ENCODE measurements at places on chromosomes 2 and 18.

DNA sequence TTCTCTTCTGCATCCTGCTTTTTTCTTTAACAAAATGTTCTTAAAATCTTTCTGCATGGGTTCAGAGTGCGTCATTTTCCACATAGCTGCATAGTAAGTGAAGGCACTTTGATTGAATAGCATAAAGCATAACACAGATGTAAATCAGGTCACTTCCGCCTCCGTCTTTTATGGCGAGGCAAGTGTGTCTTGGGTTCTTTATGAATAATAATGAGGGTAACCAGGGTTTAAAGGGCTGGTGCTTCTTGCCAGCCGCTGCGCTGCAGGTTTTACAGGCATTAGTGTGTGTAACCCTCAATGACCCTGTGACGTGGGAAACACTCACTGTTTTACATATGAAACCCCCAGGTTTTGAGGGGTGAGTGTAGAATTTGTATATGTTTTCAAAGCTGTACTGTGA, 164.2 kb downstream of the MYT1L start:
- no peak for DNase-seq

- no peak for DNase-seq
These were observed 17.6 kb upstream of the ADI1 start for GRCh38 chr2:3536682-3537632.

GRCh38 chr2:127164761-127165538, 55.1 kb downstream of the CYP27C1 start:
- DNase-seq = no peak

- no peak for DNase-seq
These were observed 268.4 kb downstream of the GPD2 start for GRCh38 chr2:156704617-156705016.

DNA sequence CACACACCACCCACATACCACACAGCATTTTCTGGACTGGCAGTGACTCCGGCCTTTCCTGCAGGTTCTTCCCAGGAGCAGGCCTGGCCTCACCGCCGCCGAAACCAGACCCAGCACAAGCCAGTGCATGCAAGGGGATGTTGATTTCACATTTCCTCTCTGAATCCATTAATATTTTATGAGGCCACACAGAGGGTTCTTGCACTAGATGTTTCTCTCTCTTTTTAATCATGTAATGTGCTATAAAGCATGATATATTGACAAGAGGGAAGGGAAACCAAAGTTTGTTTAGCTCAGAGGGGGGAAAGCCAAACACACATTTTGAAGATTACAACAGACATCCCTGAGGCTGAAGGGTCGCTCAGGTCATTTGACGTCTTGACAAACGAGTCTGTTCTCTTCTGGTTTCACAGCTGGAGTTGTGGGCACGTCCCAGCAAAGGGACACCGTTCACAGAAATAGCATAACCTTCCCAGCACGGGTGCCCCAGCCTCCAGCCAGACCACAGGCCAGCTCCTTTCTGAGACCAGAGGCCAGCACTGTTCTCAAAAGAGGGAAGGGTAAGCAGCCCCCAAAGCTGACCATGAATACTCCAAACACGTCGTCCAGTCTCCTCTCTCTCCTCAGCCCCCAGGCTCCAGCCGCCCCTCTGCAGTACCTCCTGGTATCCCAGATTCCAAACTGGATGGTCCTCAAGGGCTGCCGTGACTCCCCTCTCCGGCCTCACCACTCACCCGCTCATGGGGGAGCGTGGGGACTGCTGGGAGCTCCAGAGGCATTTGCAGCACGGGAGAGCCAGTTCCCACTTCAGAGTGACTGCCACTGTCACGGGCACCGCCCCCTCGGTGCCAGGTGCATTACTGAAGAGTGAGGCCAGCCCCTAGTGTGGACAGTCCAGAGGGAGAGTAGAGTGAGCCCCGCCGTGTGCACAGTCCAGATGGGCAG, 340.3 kb upstream of the SALL3 start:
- DNase-seq = no peak

- no peak for DNase-seq
These were observed 23.9 kb downstream of the PMAIP1 start for GRCh38 chr18:59923539-59924196.

DNA sequence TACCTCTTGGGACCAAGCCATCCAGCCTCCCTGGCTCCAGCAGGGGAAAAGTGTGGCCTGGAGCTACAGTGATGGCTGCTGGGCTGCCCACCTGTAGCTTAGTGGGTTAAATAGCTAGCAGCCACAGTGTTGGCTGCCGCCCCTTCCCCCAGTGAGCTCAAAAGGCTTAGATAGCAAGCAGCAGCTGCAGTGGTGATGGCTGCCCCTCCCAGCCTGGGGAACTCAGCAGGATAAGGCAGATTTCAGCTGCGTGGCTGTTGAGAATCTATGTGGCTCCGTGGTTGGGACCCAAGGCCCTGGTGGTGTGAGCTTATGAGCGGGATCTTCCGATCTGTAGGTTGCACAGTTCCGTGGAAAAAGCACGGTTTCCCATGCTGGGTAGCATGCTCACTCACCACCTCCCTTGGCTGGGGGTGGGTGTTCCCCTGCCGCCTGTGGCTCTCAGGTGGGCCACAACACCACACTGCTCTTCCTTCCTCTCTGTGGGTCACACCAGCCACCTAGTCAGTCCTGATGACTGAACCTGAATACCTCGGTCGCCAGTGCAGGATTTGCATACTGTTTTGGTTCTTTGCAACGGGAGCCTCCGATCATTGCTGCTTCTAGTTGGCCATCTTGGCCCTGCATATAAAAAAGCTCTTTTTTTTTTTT, 946.5 kb upstream of the FAM98A start:
- no peak for DNase-seq

GRCh38 chr2:220273082-220273481, 645.7 kb downstream of the SLC4A3 start:
- no peak for DNase-seq

DNA sequence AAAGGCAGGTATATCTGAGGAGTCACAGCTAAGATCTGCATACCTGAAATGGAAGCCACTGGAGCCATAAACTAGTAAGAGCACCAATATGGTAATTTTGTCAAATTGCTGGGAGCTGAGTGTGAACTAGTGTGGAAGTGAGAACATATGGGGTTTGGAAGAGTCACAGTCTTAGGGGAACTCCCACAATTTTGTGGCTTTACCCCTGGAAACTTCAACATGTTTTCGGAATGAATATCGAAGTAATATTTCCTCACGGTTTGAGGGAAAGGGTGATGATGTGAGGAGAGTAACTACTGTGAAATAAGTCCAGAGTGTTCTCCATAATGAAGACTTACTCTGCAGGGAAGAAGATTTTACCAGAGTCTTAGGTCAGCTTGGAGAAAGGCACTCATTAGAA, 565.9 kb downstream of the RIT2 start:
- DNase-seq = no peak

- DNase-seq = no peak
These were observed 631.0 kb downstream of the IRS1 start for GRCh38 chr2:226168496-226169160.

DNA sequence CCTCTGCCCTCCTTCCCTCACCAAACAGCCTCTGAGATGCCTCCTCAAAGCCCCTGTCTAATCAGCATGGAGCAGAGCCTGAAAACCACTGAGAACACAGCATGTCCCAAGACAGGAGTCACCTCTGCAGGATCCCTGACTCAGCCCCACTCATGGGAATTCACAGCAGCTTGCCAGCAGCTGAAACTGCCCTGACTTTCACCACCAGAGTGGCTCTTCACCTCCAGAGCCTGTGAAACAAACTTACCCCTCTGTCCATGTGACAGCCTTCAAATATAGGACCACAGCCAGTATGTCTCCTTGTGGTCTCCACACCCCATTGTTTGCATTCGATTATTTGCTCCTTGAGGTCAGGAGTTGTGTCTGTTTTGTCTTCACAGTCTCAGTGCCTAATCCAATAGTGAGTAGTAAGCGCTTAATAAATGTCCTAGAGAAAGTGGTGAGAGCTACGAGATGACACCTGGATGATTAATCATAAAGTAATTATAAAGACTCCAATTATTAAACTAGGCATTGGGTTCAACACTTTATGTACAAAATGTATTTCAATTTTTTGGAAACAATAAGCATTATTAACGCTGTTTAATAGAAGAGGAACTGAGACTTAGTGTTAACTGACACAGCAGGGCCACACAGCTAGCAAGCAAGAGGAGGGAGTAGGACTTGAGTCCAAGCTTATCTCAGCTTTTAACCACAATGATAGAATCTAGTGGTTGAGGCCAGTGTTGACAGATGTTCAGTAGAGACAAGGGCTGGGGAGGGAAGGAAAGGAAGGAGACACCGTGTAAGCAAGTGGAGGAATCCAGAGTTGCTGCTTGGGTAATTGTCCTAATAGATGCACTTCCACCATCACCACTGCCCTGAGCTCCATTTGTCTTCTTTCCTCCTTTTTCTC, 358.7 kb upstream of the TNP1 start:
- DNase-seq = peak; percentile 74

- no peak for DNase-seq
These were observed 1040.3 kb downstream of the SOCS6 start for GRCh38 chr18:71329114-71329513.

DNA sequence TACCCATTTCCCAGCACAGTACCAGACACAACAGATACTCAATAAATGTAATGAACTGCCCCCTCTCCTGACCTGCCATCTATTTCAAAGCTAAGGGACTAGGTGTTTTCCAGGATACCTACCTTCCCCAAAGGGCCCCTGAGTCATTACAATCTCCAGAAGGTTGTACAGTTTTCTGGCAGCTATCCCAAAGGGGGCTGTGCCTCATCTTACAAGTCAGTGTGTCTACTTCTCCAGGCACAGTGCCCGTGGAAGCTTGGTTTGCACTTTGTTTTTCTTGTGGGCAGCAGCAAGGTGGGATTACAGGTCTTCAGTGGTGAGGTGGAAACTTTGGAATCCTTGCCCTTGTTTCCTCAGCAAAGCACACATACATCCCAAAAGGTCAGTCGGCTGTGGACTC, 62.8 kb upstream of the CYP26B1 start:
- no peak for DNase-seq

DNA sequence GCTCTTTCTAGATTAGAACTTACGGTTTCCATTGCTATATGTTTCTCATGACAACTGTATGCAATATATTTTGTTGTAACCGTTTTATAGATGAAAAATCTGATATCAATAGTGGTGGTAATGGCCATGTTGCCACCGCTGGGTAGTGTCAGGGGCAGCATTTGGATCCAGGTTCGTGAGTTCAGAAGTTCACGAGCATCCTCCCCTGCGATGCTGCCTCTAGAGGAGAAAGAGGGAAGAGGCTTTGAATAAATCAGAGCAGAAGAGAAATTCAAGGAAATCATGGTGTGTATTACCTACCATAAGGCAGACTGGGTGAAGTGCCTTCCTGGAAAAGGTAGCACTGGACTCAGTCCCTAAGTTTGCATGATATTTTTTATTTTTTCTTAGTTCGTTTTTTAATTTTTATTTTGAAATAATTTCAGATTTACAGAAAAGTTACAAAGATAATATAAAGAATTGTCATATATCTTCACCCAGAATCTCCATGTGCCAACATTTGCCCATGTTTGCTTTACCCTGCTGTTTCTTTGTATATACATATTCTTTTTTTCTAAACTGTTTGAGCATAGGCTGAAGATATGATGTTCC, 3.3 kb upstream of the ZBTB7C start:
- DNase-seq = no peak

DNA sequence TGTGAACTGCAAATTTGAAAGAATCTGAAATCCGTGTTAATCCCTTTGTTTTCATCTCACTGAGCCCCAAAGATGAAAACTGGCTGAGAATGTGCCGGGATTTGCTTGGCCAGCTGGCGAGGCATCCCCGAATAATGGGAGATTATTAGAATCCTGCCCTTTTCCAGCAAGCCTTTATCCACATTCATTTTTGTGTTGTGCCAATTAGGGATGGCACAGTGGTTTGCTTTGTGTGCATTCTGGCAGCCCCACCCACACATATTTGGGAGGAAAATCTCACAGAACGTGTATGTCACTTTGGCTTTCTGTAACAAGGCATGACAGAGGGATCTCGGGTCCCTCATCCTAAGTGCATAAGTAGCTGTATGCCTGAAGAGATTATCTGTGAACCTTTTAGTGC, 405.8 kb upstream of the FAM98A start:
- no peak for DNase-seq

- no peak for DNase-seq
These were observed 225.8 kb downstream of the SEPTIN10 start for GRCh38 chr2:109387778-109388469.

GRCh38 chr18:75836516-75836915, 409.0 kb upstream of the SMIM21 start:
- no peak for DNase-seq

DNA sequence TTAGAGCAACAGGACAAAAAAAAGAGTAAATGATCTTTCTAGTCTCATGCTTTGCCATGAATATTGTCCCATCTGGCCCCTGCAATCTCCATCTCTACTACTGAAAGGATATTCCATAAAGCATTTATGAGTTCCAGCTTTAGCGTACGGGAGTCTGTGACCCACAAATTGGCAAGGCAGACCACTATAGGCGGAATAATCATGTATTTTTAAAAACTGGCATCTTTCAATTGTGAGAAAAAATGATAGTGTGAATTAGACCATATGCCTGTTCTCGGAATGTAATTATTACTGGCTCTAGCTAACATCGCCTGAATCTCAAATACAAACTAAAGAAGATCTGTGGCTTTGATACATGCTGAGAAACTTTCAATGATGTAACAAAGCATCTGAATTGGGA, 738.1 kb upstream of the NXPH2 start:
- DNase-seq = no peak

- DNase-seq = no peak
These were observed 43.2 kb upstream of the YWHAQ start for GRCh38 chr2:9673914-9674481.

GRCh38 chr18:54480616-54481015, 110.4 kb upstream of the DYNAP start:
- no peak for DNase-seq

DNA sequence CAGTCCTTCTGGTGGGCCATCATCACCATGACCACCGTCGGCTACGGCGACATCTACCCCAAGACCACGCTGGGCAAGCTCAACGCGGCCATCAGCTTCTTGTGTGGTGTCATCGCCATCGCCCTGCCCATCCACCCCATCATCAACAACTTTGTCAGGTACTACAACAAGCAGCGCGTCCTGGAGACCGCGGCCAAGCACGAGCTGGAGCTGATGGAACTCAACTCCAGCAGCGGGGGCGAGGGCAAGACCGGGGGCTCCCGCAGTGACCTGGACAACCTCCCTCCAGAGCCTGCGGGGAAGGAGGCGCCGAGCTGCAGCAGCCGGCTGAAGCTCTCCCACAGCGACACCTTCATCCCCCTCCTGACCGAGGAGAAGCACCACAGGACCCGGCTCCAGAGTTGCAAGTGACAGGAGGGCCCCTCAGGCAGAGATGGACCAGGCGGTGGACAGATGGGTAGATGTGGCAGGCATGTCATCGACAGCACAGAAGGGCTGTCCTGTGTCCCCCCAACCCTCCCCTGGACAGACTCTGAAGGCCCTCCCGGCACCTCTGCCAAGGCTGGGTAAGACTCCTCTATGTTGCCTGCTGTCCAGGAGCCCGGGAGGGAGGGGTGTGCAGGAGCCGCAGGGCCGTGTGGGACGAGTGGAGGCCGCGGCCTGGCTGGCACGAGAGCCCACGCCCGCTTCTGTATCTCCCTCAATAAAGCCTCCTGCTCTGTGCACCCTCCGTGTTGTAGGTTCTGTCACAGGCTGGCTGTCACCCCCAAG, 2.0 kb downstream of the KCNF1 start:
- DNase-seq = no peak

Data from astrocyte of the spinal cord (primary cell).